ENCODE measurements at places on chromosomes 1 and 21. TPM values are rescaled to one million over a fixed set of nuclear protein-coding genes. Genes with fewer than 3 reads are reported as not detected.

GRCh38 chr1:68370101-68370915 is 79.4 kb downstream of the RPE65 start:
- DNase-seq: no peak

DNA sequence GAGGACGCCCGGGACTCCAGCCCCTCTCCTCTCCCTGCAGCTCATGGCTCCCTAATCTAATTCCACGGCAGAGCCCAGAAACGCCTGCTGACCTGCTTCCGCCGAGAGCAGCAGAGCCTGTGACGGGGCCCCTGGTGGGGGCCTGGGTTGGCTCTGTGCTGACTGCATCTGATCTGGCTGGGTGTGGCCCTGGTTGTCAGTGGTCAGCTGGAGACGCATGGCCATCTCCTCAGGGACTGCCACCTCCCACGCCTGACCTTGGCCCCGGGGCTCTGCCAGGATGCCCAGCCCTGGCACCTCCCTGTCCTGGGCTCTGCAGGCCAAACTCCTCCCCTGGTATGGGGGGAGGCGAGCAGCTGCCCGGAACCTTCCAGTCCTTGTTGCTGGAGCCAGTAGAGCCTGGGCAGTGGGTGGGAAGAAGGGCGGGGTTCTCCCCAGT is 1.1 kb upstream of the PLCH2 start:
- no peak for DNase-seq

The LAMC2 gene
- total RNA-seq: 0.07 TPM

DNA sequence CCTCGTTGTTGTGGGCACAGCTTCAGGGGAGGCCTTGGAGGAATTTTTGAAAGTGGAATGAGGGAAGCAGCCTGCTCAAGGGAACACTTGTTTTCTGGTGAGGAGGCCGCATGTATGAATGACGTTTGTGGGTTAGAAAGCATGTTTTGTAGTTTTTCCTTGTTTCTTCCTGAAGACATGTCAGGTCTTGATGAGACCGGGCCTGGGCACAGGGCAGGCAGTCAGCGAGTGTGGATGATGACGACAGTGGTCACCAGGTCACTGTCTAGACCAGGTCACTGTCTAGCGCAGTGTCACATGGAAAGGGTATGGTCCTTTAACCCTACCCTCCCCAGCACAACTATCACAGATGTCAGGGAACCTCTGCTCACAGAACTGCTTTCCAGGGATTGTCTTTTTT is 7.3 kb downstream of the PSEN2 start:
- no peak for DNase-seq

DNA sequence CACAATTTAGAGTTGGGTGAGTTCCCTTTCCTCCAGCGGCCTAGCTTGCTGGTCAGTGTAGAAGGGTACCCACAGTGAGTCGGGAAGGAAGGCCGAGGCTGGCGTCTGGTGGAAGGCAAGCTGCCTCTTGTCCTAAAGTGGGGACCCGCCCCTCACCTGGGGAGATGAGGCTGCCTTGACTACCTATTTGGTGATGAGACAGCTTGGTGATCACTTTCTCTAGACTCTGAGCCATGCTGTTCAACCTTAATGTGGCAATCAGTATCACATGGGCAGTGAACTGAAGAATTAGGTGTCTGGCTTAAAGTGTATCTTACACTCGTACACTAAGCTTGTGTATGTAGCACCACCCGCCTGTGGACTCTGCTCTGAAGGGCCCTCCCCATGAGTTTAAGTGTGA is 100.7 kb downstream of the COLGALT2 start:
- DNase-seq: no peak

- no peak for DNase-seq
These were observed 139.1 kb downstream of the DUSP10 start for GRCh38 chr1:221602830-221603229.

The ZNF326 gene
- 36.8 TPM for total RNA-seq

All from activated CD4-positive, alpha-beta T cell treated with anti-CD3 and anti-CD28 coated beads, Interleukin-2, amount 10 ng/mL, durations not matched to agents 24 days and 14 days (primary cell).